Right renal pelvis (tissue), 4 donors: ENCODE measurements at places on chromosomes 1 and 21. TPM values are rescaled to one million over a fixed set of nuclear protein-coding genes. Genes with fewer than 3 reads are reported as not detected.

DNA sequence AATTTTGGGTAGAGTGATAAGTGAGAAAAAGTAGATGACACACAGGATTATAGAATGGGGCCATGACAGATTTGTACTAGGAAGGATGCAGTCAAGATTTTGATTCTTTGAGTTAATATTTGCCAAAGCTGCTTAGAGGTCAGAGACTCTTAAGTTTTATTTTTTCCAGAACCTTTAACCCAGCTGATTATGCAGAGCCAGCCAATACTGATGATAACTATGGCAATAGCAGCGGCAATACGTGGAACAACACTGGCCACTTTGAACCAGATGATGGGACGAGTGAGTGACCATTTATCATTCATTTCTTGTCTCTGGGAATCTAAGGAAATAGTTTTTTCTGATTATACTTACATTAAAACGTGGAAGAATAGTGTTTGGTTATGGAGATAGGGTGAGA, 16.1 kb downstream of the UBAP2L start:
- DNase-seq, result no peak

DNA sequence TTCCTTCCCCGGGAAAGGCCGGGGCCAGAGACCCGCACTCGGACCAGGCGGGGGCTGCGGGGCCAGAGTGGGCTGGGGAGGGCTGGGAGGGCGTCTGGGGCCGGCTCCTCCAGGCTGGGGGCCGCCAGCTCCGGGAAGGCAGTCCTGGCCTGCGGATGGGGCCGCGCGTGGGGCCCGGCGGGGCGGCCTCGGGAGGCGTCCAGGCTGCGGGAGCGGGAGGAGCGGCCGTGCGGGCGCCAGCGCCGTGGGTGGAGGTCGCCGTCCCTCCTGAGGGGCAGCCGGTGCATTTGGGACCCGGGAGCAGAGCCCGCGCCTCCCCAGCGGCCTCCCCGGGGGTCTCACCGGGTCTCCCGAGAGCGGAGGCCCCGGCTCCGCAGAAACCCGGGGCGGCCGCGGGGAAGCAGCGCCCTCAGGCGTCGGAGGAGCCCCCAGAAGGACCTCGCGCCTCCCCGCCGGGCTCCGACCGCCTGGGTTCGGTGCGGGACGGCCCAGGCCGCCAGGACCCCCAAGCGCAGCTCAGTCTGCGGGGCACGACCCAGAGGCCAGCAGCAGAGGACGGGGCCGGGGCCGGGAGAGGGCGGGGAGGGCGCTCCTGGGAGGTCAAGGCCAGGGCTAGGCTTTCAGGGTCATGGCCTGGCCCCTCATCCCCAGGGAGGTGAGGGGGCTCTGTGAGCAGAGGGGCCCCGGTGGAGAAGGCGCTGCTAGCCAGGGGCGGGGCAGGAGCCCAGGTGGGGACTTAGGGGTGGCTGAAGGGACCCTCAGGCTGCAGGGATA, 7.2 kb upstream of the SLX9 start:
- no peak for DNase-seq

GRCh38 chr1:17567582-17567981, 28.1 kb downstream of the ARHGEF10L start:
- no peak for DNase-seq

GRCh38 chr1:211574705-211575104, 4.3 kb downstream of the SLC30A1 start:
- no peak for DNase-seq

- DNase-seq, result no peak
Measured at GRCh38 chr21:45992301-45993209, 11.0 kb downstream of the COL6A1 start.

DNA sequence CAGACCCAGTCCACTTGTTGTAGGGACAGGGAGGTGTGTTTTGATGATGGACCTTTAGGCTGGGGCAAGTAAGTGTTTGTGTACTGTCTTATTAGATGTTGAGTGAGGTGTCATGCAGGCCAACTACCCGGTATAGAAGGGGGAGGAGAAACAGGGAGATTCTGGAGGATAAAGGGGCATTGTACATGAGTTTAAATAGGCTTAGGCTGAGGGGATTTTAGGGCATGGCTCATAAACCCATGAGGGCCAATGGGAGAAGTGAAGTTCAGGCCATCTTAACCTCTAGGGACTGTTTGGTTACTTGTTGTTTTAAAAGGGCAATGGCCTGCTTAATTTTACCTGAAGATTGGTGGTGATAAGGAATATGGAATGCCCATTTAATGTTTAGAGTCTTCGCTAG, 38.2 kb upstream of the PLA2G5 start:
- no peak for DNase-seq

GRCh38 chr21:17351766-17352165, 161.1 kb upstream of the CXADR start:
- DNase-seq, result no peak

DNA sequence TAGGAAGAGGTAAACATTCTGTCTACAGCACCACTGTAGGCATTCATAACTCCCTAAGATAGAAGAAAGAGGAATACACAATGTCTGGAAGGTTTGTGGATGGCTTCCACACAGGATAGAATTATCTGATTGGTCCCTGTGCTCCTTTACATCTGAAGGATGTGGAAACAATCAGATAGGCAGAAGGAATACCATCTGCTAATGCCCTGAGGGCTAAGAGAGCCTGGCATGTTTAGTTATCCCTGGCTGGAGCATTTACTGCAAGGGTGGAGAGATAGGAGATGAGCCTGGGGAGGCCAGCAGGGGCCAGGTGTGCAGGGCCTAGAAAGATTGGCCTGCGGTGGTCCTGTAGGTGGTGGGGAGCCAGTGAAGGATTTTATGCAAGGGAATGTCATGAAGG, 8.6 kb upstream of the ACBD3 start:
- DNase-seq, result no peak

GRCh38 chr1:68028566-68028965, 21.9 kb downstream of the DIRAS3 start:
- no peak for DNase-seq

DNA sequence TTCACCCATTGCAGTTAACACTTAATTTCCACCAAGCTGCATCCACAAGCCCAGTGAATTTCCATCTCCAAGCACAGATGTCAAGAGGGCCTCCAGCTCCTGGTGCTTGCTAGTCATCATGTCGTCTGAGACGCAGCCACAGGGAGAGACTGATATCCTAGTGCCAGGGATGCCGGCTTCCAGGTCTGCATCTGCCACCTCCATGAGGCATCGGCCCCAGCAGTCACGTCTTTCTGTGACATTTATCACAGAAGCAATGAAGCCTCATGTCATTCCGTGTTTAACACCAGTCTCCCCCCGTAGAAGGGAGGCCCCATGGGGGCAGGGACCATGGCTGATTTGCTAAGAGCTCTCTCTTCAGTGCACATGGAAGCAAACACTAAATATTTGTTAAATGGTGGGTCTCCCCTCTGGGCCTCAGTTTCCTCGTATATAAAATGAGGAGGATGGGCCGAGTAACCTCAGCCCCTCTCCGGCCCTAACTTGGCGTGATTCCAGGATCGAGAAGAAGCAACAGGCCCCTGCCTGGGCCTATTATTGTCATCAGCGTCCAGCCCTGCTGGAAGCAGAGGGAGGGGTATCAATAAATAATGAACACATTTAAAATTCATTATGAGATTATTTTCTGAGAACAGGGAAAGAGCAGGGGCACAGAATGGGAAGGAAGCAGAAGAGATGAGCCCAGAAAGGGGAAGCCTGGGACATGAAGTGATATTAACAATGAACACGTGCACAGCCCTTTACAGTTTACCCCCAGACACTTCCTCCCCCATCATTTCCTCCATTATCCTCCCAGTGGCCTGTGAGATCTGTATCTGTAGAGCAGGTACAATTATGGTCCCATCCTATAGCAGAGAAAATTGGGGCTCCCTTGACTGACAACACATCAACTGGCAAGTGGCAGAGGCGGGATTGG, 837 bp upstream of the C1QB start:
- DNase-seq, result no peak

DNA sequence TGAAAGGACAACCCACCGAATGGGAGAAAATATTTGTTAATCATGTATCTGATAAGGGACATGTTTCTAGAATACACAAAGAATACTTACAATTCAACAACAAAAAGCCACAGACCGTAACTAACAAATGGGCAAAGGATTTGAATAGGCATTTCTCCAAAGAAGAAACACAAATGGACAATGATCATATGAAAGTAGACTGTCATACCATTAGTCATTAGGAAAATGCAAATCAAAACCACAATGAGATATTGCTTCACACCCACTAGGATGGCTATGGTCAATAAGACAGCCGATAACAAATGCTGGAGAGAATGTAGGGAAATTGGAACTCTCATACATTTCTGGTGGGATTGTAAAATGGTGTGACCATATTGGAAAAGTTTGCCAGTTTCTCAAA, 367.2 kb upstream of the SGIP1 start:
- DNase-seq, result no peak

DNA sequence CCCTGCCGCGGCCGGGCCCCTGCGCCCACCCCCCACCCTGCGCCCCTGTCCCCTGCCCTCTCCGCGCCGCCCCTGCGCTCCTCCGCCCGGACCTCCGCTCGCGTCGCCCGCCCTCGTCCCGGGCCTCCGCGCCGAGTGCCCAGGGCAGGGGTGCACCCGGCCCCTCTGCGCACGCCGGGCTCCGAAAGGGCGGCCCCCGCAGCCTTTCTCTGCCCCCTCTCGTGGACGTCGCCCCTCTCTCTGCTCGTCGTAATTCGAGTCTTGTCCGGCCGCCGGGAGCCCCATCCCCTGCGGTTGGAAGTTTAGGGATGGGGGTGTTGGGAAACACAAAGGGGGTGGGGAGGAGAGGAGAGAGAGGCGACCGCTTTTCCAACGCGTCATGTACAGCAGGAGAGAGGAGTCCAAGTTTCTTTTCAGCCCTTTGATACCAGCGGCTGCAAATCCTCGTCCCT, 407 bp downstream of the GALNT2 start:
- DNase-seq, result no peak

DNA sequence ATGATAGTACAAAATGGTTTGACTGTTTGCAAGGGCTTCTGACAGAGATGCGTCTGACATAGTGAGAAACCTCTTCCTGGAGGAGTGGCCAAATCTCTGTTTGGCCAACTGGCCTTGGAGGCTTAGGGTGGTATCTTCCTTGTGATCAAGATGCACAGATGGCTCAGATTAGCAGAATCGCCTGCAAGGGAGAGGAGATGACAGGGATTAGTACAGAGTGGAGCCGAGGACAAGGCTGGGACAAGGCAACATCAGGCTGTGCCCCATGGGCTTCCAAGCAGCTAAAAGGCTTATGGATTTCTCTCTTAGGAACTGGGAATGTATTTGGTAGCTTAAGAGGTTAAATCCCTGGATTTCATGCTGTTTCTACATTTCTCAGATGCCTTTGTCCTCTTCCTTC, 379.1 kb downstream of the SIPA1L2 start:
- no peak for DNase-seq

DNA sequence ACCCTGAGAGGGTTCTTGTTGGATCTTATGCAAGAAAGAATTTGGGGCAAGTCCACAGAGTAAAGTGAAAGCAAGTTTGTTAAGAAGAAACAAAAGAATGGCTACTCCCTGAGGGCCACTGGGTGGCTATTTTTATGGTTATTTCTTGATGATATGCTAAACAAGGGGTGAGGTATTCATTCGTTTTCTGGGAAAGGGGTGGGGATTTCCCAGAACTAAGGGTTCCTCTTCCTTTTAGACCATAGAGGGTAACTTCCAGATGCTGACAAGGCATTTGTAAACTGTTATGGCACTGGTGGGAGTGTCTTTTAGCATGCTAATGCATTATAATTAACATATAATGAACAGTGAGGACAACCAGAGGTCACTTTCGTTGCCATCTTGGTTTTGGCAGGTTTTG, 18.2 kb upstream of the IFI6 start:
- DNase-seq, result no peak

DNA sequence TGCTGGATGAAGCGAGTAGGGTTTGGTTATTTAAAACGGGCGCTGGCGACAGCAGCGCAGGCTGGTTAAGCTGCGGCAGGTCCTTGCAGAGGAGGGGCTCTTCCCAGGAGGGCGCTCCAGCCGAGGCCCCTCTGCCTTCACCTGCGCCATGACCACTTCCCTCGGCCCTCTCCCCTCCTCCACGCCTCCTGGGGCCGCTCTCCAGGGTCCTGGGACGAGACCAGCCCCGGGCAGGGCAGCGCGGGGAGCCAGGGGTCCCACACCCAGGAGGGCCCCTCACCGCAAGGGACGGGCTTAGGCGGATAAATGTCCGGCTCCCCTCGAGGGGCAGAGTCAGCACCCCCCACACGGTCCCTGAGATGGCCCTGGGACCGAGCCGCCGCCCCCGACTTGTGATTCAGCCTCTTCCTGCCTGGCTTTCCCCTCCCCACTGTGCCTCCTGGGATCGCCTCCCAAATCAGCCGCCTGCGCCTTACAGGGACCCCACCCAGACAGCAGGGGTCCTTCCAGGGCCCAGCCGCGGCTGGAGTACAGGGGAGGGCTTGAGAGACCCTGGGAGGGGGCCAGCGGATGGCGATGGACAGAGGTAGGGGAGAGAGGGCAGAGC, 380.7 kb downstream of the MATN1 start:
- DNase-seq, result no peak

DNA sequence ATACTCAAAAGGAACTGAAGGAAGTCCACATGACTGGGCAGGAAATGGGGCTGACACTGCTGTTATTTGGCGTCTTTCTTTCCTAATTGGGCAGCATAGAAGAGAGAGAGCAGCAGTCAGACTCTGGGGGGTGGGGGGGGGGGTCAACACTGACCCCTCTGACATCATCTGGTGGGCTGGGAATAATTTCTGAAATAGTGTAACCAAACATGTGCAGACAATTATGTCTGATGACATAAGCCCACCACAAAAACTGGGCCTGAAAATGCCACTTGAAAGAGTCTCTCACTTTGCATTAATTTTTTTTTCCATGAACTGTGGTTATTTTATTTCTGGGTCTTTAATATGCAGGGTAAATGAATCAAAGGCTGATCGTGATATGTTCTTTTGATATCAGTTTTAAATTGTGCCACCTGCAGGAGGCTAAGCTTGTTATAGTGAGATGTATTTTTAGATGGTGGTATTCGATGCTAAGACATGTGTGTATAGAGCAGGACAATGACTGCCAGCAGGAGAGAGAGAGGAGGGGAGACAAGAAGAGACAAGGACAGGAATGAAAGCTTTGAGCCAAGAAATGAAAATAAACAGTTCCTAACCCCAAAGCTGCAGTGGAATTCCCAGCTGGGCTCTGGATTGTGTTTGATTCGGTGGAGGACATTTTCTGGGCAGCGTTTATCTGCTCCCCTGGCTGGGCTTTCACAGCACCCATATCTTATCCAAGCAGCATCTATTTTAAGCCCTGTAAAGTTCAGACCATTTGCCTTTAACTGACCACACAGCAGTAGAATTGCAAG, 264.7 kb downstream of the PBX1 start:
- no peak for DNase-seq

GRCh38 chr1:150486966-150487762, at the start of gene TARS2:
Gene TARS2, plus strand, starts transcription at chr1:150487419. Its CDS starts 32 bp downstream, at chr1:150487451.
- DNase-seq, result peak; percentile 97

The VASH2 gene
- 28.3 TPM for polyA plus RNA-seq

The TMEM79 gene
- polyA plus RNA-seq, result 4.8 TPM

The SPRR3 gene
- 0.18 TPM for polyA plus RNA-seq

The PDZK1 gene
- polyA plus RNA-seq, result 150 TPM

The INAVA gene
- 37.9 TPM for polyA plus RNA-seq

The HJV gene
- polyA plus RNA-seq, result not detected

The MRPL37 gene
- 82.7 TPM for polyA plus RNA-seq

The SDC3 gene
- 25.4 TPM for polyA plus RNA-seq

The PINK1 gene
- 69.1 TPM for polyA plus RNA-seq

The UBXN10 gene
- polyA plus RNA-seq, result 6.4 TPM
